ENCODE measurements at places on chromosomes 11 and 22.

- DNase-seq, result peak; percentile 54
These were observed 733 bp upstream of the GRAMD1B start for GRCh38 chr11:123429336-123429735.

DNA sequence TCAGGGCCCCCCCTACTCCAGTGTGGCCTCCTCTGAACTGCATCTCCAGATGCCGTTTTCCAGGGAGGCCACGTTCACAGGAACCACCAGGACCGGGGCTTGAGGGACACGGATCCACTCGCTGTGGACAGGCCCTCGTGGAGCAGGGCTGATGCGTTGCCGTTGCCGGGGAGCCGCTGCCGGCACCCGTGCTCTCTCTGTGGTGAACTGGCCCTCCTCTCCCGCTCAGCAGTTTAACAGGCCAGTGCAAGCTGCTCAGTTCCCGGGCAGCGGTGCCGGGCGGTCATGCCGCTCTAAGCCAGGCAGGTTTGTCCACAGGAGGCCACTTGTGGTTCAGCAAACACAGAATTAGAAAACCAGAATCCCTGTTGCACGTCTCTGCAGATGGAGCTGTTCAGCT is 301.6 kb downstream of the TBC1D22A start:
- DNase-seq, result no peak

GRCh38 chr22:24875862-24876506 is 70.0 kb downstream of the SGSM1 start:
- peak; percentile 21 for DNase-seq

DNA sequence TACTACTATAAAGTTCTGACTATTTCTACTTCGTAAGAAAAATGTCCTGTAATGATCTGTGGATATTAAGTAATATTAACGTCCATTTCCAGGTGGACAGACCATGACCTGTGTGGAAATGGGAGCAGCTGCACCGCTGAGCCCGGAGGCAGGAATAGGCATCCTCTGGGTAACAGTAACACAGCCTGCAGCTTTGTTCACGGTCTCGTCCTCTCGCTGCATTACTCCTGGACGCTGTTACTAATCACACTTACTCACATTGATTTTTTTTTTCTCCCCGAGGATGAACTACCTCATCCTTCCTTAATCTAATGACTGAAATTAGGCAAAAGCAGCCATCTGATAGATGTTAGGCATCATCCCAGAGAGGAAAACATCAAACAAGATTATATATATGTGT is 345.7 kb upstream of the NARS2 start:
- DNase-seq, result no peak

- DNase-seq, result no peak
These were observed 41.0 kb downstream of the AHNAK start for GRCh38 chr11:62505440-62506091.

- peak; percentile 87 for DNase-seq
These were observed 63.6 kb upstream of the EP300 start for GRCh38 chr22:41028841-41029240.
